Stimulated activated CD4-positive, alpha-beta T cell treated with anti-CD3 and anti-CD28 coated beads, Interleukin-1b, Interleukin-23, amount 100 ng/mL, for 48 hours (primary cell): ENCODE measurements at places on chromosomes 2 and 18.

DNA sequence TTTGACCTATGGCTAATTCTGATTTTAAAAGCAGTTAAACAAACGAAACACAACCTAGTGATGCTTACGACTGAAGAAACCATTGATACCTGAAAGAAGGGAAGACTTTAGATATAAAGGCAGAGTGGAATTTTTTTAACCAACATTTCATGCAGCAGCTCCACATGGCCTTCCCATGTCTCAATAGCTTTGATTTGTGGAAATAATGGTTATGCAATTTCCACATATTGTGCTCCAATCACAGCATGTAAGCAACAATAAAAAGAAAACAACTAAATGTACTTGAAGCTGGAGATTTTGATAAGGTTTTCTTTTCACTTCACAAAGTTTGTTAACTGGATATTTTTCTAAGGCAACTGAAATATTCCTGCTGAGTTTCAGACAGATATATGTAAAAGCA lies 82.0 kb upstream of the SLC39A10 start:
- no peak for DNase-seq

- DNase-seq = peak; percentile 63
Measured at GRCh38 chr18:45879681-45880655, 54.5 kb downstream of the SIGLEC15 start.

DNA sequence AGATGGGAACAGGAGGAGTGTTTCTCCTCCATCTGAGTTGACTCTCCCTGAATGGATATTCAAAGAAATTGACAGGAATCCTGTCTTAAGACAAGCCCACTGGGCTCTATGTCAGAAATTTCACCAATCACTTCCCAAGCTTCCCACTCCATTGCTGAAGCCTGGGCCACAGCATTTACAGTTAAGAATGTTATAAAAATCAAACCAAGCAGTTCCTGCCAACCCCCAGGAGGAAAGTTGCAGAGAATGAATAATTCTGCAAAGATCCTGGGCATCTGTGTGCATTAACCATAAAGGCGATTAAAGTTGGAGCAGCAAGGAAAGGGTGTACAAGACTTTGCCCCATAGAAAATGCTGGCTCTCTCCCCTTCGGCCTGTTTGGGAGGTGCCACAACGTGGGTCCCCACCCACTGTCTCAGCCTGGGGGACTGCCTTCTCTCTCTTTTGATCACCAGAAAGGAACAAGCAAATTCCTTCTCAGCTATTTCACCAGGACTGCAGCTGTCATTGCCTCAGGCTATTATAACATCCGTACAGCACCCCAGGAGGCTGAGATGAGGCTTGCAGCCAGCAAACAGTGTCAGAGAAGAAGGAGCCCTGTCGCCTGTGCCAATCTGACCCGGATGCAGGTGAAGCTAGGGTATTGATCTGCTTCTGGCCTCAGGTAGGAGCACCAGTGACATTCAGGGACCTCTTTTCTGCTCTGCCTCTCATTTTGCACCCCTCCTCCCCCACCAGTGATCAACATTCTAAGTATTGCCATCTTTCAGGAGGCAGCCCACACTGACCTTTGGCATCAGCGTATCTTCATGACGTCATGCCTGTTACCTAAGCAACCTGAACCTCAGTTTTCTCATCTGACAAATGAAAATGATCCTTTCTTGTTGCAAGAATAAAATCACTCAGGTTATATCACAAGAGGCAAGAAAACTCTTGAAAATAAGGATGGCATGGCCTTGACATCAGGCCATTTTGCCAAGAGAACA lies 219.0 kb downstream of the SH3BP4 start:
- DNase-seq = no peak

- DNase-seq = peak; percentile 30
Measured at GRCh38 chr18:58863539-58864145, 1.0 kb upstream of the ZNF532 start.

- DNase-seq = no peak
Measured at GRCh38 chr18:56770873-56771272, 119.7 kb downstream of the WDR7 start.

- DNase-seq = no peak
Measured at GRCh38 chr18:24875777-24876176, 415.3 kb downstream of the HRH4 start.

DNA sequence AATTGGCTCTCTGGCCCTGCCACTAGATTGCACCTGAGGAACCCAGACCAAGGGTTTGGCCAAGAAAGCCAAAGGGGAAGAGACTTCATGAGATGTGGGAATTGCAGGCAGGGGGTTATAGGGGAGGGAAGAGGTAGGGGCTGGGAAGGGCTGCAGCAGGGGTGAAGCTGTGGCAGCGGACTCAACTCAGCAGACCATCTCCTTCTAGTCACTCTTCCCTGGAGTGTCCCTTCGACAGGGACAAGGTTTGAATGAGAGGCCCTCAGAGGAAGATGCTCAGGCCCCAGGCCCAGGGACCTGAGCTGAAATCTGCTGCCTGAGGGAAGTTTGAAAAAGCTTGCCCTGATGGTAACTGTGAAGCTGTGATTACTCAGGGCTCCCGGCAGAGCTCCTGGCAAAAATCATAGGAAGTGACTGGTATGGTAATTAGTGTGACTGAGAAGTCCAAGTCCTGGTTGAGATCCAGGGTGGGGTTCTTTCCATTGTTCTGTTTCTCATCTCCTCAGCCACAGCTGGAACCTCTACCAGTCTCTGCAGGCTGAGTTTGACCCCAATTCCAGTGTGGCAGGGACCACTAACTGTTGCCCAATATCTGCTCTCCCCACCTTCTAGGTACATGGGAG lies 300.9 kb downstream of the CYP26B1 start:
- DNase-seq = no peak

DNA sequence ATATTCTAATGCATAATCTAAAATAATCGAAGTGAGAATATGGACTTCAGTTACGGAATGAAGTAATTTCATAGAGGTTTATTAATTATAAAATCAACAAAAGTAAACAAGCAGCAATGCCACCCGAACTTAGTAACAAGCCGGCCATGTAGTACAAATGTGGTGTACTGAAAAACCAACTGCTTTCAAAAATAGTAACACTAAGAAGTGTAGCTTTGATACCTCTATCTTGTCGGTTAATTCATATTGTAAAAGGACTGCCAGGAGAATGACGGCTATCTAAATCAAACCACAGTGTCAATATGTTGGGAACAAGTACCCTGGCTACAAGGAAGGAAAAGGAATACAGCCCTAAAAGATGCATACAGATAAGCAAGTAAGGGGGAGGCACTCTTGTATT lies 48.5 kb downstream of the WDR33 start:
- DNase-seq = no peak

DNA sequence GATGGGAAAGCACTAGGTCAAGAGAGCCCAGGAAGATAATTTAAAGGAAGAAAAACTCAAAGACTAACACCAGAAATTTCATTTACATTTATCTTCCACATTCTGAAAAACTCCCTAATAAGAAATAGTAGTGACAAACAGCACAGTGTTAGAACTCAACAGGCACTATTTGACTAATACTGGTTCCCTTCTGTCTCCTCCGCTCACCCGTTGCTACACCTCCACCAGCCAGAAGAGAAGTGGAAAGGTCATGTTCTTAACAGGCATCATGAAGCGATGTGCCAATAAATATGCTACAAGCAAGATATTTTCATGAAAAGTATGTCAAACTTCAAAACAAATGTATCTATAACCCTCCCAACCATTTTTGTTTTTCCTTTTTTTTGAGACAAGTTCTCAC lies 5.7 kb downstream of the ROCK1 start:
- no peak for DNase-seq

DNA sequence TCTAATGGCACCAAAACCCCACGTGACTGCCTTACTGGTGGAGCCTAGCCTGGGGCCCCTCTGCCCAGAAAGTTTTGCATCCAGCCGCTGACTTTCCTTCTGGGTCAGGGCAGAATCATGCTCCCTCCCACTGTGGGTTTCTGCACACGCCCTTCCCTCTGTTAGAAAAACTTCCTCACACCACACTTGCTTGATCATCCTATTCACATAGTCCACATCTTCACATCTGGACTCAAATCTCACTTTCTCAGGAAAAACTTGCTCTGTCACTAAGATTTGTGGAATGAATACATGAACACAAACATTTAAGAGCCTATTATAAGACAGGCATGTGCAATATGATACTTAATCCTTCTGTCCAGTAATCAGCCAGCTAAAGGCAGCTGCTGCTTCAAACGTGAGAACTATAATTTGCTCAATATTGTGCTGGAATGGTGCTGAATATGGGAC lies 274.7 kb downstream of the RND3 start:
- no peak for DNase-seq

DNA sequence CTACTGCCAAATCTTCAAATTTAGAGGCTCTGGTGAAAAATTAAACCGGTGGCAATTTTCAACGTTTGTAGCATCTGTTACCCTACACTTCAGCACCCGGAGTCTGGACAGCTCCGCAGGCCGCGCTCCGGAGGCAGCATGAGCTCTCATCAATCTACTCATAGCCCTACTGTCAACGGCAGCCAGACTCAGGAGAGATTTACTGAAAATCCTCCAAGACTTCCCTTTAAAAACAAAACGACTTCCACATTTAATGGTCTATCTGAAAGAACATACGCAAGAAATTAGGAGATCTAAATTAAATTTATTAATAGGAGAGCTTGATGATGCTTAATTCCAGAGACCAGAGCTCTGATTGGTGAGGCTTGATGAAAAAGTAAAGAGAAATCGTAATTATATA lies 970 bp upstream of the ADCYAP1 start:
- DNase-seq = peak; percentile 53

DNA sequence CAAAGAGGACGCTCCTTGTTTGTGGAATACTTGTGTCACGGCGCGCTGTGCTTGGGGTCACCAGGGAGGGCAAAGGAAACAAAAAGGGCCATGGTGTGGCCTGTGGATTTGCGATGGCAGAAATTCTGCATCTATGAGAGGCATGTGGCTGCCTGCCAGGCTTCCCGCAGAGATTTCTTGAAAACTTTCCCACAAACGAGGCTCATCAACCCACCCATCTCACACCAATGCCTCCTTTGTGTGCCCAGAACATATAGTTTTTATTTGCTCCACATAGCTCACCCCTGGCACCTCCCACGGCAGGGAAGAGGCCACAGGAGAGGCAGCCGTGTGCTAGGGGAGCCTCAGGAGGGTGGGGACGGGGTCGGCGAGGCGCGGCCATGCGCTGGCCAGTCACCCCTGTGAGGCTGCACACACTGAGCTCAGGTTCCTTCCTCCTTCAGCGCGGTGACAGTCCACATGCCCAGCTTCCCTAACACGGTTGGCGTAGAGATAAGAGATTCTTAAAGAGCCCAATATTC lies 100.3 kb downstream of the MBP start:
- no peak for DNase-seq

GRCh38 chr2:172736424-172737174 lies 954 bp downstream of the RAPGEF4 start:
- no peak for DNase-seq

DNA sequence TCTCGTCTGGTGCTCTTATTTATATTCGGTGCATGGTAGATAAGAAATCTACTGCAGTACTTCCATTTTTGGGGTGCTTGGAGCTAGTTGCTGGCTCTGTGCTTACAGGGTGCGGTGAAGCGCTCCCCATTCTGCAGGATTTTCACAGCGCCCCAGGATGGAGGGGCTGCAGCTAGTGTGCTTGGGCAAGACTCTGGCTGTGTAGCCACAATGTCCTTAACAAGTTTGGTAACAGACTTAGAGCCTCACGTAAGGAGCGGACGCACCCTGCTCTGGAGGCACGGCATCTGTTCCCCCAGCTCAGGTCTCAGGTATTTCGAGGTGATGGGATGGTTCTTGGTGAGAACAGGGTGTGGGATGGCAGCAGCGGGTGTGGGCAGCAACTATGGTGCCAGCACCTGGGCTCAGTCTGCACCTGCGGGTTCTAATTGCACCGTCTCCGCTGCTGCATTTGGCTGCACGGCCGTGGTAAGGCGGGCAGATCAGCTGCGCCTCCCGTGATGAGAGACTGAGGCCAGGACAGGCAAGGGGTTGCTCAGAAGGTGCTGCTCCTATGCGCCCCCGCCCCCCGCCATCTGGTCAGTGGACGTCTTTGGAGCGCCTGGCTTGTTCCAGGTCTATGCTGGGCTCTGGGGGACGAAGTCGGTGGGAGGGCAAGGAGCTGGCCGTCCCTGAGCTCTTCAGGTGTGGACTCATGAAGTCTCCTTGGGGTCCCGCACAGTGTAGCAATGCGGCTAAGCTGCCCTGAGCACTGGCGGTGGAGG lies 20.1 kb upstream of the ALLC start:
- no peak for DNase-seq

- DNase-seq = no peak
Measured at GRCh38 chr18:77035380-77036187, 97.0 kb downstream of the MBP start.

- no peak for DNase-seq
Measured at GRCh38 chr2:111220962-111221361, 100.2 kb downstream of the BCL2L11 start.

DNA sequence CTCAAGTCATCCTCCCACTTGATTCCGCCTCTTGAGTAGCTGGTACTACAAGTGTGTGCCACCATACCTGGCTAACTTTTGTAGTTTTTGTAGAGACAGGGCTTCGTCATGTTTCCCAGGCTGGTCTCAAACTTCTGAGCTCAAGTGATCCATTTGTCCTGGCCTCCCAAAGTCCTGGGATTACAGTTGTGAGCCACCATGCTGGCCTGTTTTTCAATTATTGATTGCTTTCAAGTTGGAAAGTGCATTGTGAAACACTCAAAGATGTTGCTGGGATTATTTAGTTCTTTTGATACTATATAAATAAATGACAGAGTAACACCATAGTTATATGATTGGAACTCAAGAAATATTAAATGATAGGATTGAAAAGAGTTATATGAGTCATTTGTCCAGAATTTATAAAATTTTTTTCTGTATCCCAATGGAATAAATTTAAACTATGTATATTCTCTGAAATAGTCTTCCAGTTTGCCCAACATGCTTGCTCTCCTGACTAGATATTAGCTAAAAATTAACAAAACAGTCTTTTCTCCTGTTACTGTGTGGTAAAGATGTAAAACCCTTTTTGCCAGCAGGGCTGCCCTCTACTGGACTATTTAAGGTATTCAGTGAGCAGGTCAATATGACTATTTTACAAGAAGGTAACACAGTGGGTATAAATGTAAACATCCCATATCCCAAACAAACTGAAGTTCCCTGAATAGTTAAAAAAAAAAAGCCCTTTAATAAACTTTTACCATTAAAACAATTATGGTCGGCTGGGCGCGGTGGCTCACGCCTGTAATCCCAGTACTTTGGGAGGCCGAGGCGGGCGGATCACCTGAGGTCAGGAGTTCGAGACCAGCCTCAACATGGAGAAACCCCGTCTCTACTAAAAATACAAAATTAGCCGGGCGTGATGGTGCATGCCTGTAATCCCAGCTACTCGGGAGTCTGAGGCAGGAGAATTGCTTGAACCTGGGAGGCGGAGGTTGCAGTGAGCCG lies 42.7 kb downstream of the ACSL3 start:
- DNase-seq = peak; percentile 19

- no peak for DNase-seq
Measured at GRCh38 chr2:15432642-15433256, 128.4 kb downstream of the NBAS start.

DNA sequence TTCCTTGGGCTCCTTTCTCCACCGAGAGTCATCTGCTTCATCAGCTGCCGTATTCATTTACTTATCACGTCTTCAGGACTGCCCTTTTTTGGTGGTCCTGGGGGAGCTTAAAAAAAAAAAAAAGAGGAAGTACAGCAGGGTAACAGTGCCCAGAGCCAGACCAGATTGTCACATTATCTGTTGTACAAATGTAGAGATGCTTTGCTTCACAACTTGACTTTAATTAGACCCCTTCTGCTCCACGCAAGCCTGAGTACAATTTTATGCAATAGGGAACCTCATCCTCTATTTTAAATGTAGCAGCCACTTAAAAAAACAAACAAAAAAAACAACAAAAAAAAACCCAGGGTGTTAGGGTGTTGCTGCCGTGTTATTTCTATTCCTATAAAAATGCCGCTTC lies 128.3 kb downstream of the PRPF40A start:
- no peak for DNase-seq

GRCh38 chr2:13009027-13009642 lies 292.4 kb downstream of the TRIB2 start:
- DNase-seq = no peak
